IPS DF 6.9 (cell line): ENCODE measurements at places on chromosomes 2 and 18.
A peak's percentile ranks its signal among the peaks of the same experiment; 100 is the strongest.

GRCh38 chr18:48896875-48897511, 53.8 kb downstream of the SMAD7 start:
- DNase-seq: no peak

GRCh38 chr2:95342556-95343320, 45.6 kb downstream of the KCNIP3 start:
- DNase-seq: no peak

DNA sequence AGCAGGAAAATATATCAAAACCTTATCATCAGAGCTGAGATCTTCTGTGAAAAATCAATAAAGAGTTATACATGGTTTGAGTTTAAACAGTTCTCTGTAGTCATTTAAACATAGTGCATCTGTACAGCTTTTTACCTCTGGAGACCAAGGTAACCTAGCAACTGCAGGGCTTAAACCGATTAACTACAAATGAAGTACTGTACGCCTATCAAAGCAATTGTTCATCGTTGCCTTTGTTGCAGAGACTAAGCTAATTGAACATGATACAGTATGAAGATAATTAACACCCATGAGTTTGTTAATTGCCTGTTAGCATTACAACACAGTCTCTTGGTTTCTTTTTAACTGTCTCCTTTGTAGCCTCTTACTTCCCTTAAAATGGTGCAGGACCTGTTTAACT, 147.9 kb downstream of the LNPK start:
- DNase-seq: no peak

DNA sequence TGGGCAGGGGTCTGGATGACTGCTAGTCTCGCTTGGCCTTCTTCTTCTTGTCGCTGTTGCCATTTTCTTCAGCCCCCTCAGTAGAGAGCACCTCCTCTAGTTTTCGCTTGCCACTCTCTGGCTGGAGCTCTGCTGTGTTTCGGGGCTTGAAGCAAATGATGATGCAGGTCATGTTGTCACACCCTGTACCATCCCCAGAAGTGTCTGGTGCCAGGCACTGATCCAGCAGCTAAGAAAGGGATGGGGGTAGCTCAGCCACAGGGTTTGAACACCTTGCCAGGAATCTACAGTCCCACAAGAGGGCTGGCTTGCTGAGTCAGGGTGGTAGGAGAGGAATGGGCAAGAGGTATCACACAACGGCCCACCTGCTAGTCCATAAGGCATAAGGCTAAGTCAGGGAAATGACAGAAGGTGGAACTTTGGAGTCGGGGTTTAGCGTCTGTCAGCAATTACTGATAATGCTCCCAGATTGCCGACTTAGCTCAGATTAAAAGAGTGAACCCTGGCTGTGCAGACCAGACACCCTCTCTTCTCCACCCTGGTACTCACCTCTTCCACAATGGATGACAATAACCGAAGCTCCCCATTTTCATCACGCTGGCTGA, 1.1 kb upstream of the ZNF513 start:
- DNase-seq: no peak

GRCh38 chr2:236090027-236090382, 78.2 kb downstream of the GBX2 start:
- no peak for DNase-seq

DNA sequence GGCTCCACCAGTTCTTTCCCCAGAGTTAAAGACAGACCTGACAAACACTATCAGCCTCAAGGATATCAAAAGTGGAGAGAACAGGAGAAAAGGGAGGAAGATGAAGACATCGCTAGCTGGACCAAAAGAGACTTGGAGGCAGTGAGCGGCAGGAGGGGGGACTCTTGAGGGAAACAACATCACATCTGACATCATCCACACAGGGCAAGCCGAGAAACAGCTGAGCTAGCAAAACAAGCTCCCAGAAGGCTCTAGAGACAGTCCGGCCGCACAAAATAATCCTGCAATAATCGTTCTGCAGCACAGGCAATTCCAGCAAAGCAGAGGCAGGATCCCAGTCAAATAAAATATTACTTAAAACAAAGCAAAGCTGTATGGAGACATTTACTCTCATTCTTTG, 239.8 kb downstream of the EN1 start:
- DNase-seq: no peak

DNA sequence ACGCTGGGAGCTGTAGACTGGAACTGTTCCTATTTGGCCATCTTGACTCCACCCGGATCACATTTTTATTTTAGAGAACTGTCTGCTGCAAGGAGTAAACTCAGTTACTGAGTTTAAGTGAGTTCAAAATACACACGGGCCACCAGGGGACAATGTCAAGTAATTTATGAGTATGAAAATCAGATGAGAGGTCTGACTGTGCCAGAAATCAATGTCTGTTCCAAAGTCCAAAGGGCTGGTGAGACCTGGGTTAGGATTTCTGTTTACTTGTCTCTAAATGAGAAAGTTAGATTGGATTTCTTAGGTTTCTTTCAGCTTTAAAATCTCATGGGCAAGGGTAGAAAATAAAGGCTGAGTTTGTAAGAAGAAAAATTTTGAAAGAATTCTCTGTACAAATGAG, 465.8 kb upstream of the MEIS1 start:
- DNase-seq: no peak

- DNase-seq: no peak
Observed at GRCh38 chr2:48107326-48107925, 201.1 kb upstream of the FBXO11 start.

GRCh38 chr18:46867367-46868143, 49.8 kb downstream of the PIAS2 start:
- no peak for DNase-seq

DNA sequence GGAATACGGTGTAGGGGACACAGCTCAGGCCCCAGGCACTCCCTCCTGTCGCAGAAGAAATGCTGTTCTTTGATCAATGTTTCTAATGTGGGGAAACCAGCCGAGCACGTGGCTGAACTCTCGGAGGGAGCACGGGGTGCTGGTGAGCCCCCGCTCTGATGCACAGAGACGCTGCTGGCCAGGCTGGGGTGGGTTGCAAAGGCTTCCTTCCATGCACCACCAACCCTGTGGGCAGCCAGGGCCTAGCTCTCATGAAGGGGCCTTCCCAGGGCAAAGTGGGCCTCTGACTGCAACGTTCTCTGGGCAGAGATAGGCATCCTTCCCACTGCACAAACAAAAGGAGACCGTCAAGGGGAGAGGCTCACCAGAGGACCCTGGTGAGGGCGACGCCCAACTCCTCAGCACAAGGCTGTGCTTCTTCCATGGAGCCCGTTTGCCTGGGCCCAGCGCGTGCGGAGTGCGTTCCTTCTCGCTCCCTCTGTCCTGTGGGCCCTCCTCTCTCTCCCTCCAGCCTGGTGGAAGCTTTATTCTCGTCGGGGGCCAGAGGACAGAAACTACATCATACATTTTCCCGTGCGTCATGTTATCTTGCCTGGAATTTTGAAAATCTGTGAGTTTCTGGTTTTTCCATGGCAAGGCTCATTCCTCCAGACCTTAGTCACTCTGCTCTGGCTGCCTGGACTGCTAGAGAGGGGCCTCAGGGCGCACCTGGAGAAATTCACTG, 61.1 kb upstream of the SP3 start:
- no peak for DNase-seq

DNA sequence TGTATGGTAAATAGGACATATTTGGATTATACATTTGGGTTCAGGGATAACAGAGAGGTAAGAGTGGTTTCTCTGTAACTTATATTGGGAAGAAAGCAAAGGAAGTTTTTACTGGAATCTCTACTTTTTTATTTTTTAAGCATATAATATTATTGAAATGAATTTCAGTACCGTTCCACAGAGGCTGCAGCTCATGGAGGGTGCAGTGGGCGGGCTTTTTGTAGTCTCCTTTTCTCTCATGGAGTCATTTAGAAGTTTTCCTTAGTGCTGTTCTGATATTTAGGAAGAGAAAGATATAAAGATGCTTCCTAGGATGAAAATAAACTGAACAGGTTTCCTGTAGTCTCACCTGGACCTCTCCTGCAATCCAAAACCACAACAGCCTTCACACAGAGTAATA, 1153.3 kb upstream of the TMEFF2 start:
- DNase-seq: no peak

- no peak for DNase-seq
Observed at GRCh38 chr2:240997856-240998705, at the start of gene SNED1. SNED1 (plus strand) TSS chr2:240998618; CDS start chr2:240998838, 220 bp downstream.

DNA sequence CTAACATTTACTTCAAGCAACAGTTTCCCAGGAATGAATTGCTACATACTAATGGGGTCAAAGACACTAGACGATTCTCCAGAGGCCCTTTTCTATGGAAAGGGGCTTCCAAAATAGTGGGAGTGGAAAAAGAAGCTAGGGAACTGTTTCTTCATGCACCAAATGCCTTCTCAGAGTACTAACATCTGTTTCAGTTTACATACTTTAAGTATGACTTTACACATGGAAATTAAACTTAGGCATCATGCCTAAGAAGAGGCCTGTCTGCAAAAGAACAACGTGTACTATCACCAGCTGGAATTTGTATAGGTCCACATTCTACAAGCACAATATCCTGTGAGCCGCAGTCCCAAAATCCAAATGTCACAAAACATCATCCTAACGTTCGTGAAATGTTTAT, 29.4 kb upstream of the WDR75 start:
- no peak for DNase-seq

- no peak for DNase-seq
Observed at GRCh38 chr2:120402508-120402907, 56.6 kb downstream of the INHBB start.

- no peak for DNase-seq
Observed at GRCh38 chr2:158922601-158923000, 45.8 kb upstream of the TANC1 start.

GRCh38 chr2:71250935-71251334, 24.0 kb upstream of the PAIP2B start:
- no peak for DNase-seq

DNA sequence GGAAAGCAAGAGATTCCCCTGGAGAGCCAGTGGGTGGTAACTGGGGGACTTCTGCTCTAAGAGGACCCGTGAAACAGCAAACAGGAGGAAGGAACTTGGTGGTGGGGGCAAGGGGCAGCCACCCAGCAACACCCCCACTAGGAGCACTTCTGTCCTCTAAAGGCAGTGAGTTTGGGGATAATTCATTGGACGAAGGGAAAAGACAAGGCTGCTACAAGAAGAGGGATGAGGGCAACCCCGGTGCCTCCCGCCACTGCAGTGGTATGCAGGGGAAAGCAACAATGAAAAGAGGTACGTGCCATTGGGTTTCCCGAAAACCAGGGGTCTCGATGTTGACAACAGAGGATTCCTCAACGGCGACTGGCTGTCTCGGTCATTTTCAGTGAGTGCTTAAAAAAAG, 9.1 kb downstream of the RPL31 start:
- no peak for DNase-seq

- DNase-seq: no peak
Observed at GRCh38 chr2:88832311-88832991, 141.0 kb downstream of the RPIA start.

- no peak for DNase-seq
Observed at GRCh38 chr2:191404568-191404991, 159.4 kb downstream of the MYO1B start.

GRCh38 chr2:213958086-213958485, 452.8 kb upstream of the VWC2L start:
- DNase-seq: no peak

DNA sequence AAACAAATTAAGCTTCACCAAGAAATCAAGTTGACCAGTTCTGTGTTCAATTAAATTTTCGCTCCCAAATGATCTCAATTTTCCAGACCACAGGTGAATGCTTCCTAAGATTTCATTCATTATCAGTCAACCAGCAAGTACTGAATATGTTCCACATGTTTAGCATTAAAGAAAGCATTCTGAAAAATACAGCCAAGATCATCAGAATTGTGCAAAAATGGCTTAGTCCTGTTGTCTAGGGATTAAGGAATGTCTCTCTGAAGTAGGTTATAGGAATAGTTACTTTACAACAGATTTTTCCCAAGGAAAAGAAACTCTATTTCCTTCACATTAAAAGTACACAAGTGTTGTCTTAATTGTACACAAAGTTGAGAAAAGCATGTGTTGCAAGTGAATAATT, 69.2 kb downstream of the NRXN1 start:
- DNase-seq: no peak

GRCh38 chr2:95728878-95729596, 137.2 kb downstream of the TRIM43 start:
- peak; percentile 13 for DNase-seq

DNA sequence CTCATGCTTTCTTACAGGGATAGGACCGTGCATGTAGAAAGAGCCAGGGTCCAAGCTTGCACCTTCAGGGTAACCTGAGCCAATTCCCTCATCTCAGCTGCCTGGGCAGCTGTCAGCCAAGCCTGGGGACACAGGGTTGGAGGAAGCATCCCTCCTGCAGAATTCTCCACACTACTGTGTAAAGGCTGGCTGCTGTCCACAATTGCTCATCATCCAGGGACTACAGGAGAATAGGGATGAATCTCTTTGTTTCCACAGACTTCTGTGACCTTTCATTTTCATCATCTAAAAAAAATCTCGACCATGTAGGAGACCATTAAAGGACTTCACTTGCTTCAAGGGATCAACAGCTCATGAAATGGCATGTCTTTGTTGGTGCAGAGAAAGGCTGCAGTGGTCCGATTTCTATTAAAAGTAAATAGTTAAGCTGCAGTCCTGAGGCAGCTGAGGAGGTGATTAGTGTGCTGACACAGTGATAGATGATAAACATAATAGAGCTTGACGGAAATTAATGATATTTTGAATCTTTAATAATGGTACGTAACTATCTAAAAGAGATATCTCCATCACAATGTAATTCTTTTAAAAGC, 74.4 kb upstream of the COPS8 start:
- no peak for DNase-seq

DNA sequence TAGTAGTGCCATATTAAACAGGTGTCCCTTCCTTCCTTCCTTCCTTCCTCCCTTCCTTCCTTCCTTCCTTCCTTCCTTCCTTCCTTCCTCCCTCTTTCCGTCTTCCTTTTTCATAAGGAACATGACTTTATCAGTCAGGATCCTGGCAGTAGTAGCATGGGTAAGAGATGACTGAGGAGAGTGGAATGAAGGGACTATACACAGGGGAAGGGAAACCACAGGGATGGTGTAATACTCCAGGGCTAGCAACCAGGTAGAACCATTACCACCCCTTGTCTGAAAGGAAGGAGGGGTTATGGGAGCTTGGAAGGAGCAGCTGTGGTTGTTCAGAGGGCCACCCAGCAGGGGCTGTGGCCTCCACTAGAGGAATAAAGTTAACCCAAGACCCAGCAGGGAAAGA, 23.2 kb upstream of the KDM3A start:
- no peak for DNase-seq

DNA sequence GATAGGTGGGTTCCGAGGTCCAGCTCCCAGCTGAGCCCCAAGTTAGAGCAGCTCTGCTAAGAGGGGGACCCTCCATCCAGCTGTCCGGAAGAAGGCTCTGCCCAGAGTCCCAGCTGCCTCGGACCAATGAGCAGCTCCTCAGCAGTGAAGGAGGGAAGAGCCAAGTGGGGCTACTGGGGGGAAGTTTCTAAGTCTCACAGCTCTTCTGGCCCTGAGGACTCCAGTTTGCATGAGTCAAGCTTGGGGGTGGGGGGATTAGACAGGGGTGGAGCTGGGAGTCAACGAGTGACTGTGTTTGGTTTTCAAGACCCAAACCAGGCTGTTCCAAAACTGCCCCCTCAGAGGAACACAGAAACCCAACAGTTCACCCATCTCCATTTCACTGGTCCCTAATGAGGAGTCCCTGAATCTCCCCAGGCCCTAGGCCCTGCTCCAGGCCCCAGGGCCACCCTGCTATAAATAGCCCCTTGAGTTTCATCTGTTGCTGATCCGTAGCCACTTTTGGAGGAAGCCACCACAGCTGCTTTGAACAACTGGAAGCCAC, 100.9 kb downstream of the TNS1 start:
- no peak for DNase-seq
